Left renal pelvis (tissue), 4 donors: ENCODE measurements at places on chromosomes 11 and 22.

DNA sequence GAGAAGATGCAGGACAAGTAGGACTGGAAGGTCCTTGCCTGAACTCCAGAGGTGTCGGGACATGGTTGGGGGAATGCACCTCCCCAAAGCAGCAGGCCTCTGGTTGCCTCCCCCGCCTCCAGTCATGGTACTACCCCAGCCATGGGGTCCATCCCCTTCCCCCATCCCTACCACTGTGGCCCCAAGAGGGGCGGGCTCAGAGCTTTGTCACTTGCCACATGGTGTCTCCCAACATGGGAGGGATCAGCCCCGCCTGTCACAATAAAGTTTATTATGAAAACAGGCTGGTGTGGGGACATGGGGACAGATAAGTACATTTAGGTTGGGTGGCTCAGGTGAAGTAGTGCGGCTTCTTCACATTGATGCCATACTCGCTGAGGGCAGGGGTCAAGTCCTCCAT is 1.4 kb downstream of the TAF10 start:
- no peak for DNase-seq

- DNase-seq, result no peak
Observed at GRCh38 chr11:96307776-96308140, 35.2 kb downstream of the MAML2 start.

- no peak for DNase-seq
Observed at GRCh38 chr22:43978558-43978957, 23.3 kb downstream of the SAMM50 start.

DNA sequence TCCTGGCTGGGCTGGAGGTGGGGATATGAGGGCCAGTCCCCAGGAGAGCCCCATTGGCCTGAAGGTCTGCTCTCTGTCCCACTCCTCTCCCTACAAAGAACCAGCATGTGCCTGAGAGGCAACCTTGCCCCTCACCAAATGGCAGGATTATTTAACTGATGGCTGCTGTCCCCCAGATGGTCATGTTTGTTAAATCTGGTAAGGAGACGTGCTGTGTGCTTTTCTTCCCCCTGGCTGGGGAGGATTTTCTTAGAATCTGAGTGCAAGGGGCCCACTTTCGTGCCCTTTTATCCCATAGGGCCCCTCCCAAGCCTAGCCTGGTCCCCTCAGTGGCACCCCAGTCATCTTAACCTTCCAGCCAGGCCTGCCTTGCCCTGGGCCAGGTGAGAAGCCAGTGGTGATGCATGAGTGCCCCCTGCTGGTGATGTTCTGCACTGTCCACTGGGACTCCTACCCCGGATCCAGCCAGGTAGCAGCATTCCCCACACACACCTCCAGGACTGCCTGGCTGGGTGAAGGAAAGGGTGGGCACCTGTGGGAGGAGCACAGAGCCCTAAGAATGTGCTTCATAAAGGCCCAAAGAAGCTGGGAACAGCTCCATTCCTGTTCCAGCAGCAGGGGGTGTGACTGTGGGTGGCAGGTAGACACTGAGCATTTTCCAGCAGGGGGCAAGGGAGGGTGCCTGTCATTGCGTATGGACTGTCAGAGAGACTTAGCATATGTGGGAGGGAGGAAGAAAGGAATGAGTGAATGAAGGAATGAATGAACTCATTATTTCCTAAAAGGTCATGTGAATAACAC is 28.9 kb downstream of the MFNG start:
- DNase-seq, result no peak

DNA sequence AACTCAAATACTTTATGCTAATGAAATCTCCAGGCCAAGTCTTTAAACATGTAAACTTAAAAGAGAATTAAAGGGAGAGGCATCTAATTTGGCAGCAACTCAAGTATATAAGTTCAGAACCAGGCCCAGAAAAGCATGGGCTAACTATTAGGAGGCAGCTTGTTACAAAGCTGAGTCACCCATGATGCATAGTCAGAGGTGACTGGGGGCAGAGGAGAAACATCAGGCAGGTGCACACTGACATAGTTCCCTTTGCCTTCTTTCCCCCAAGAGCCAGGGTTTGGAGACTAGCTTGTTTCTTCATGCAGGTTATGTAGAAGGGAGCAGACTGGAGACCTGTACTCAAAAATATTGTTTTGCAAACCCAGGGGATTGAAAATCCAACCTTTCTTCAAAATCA is 619.0 kb downstream of the SOX6 start:
- no peak for DNase-seq

DNA sequence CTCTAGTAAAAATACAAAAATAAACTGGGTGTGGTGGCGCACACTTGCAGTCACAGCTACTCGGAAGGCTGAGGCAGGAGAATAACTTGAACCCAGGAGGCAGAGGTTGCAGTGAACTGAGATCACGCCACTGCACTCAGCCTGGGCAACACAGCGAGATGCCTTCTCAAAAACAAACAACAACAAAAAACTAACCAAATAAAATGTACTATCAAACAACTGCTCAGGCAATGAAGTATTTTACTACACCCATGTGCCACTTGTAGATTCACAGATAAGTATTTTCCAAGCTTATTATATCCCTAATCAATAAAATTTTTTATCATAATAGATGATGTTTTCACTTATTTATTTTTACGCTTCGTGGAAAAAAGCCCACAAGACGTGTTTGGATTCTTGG is 924 bp downstream of the C11orf65 start:
- DNase-seq, result no peak
